Liver (tissue), 10 donors: ENCODE measurements at places on chromosomes 3 and 15.

DNA sequence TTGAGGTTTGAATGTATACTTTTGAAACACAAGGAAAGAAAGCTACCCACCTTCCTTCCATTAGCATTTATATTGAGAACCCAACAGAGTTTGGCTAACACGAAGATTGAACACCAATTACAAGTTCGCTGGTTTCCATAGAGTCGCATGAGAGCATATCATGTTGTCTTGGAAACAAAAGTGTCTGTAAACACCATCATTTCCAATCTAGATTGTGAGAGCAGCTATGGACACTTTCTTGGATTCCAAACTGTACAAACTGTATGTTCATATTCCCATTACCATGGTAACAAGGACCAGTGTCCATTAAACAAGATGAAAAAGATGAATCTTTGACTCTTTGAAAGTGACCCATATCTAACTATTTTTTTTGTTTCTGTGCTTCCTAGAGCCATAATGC lies 529.9 kb upstream of the ROBO1 start:
- DNase-seq: no peak

- DNase-seq: no peak
These were observed 569.8 kb downstream of the EDEM1 start for GRCh38 chr3:5757213-5757804.

DNA sequence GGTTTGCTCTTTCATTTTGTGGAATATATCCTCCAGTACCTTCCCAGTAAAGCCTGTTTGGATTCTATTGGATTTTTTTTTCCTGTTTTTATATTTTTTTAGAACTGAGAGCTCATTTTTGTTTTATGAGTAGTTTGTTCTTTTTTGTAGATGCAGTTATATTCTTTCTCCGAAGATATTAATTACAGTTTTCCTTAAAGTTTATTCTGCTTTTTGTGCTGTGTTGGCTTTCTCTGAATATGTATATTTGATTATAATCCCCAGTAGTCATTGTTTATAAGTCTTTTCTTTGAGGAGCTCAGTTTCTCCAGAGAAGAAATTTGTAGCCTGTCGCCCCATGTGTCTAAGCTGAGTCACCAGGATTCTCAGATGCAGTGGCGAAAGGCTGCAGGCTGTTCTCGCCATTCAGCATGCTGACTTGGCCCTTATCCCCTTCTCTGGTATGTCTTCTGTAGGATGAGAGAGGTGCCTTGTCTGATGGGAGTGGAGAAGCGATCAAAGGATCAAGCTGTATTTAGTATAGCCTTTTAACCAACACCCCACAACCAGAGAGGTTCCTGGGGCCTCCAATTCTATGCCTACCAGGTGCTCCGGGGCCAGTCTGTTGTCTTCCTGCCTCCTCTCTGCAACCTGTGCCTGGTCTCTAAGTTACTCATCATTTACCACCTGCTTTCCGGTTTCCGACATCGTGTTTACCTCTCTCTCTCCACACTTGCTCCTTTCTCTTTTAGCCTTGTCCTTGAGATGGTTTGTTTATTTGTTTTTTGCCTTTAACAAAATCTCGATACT lies 31.7 kb upstream of the MFSD1 start:
- DNase-seq: no peak

DNA sequence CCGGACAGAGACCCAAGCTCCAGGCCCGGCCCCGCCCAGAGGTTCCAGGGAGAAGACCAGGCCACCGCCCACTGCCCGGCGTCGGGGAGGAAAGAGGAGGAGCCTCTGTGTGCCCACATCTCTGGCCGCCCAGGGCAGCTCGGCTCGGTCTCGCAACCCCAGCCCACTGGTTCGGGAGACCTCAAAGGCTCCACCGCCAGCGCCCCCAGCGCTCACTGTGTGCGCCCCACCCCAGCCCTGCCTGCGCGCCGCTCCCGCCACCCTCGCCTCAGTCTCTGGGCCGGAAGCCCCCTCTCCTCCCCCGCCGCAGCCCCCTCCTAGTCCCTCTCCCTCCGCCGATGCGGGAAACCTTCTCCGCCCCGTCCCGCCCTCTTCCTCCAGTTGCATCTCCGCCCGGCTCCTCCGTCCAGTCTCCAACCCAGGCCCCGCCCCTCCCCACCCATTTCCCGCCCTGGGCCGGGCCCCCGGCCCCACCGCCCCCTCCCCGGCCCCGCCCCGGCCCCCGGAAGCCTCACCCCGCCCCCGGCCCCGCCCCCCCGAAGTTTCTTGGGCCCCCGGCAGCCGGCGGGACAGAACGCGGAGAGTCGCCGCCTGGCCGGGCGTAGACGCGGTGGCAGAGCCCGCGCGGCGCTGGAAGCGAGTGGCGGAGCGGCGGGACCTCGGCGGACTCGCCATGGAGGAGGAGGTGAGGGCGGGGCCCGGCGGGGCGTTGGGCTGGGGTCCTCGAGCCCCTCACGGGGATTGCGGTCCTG lies at the start of gene PLEKHO2:
PLEKHO2 (plus strand) TSS at position 572 of the 752 bp plus-strand sequence; CDS start at position 674, 102 bp downstream.
- peak; percentile 82 for DNase-seq

- no peak for DNase-seq
These were observed 144.1 kb upstream of the UBE3A start for GRCh38 chr15:25582886-25583285.
